Activated CD4-positive, alpha-beta T cell treated with anti-CD3 and anti-CD28 coated beads, Interleukin-2, Interleukin-4, amounts not matched to agents 100 ng/mL and 50 ng/mL, durations not matched to agents 16 hours and 8 hours (primary cell): ENCODE measurements at places on chromosomes 2 and 18.

DNA sequence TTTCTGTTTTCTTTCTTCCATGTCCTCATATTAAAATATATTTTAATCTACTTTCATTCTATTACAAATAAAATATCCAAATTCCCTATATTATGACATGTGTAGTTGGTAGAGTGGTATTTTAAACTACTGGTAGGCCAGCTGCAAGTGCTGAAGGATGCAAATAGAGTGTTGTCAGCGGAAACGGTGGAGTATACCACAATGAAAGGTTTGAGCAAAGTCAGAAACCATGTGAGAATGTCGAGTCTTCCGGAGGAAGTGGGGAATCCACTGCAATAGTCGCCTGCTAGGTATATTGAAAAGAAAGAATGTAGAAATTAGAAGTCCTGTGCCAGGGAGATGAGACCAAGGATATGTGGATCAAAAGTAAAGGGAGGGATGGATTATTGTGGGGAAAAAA, 373.9 kb downstream of the DSEL start:
- no peak for DNase-seq

GRCh38 chr2:2824588-2824987, 493.5 kb upstream of the MYT1L start:
- no peak for DNase-seq

DNA sequence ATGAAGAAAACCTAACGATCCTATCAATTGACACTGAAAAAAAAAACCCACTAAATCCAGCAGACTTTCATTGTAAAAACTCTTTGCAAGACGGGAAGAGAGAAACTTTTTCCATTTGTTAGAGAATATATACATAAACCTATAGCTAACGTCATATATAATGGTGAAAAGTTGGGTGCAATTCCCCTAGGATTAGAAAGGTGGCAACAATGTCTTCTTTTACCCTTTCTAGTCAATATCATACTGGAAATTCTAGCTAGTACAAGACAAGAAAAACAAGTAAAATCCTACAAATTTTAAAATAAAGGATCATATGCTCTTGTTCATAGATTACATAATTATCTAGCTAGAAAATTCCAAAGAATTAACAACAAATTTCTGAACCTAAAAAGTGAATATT, 1596.5 kb upstream of the LRRTM1 start:
- DNase-seq = no peak

GRCh38 chr18:6798896-6799295, 69.4 kb downstream of the ARHGAP28 start:
- no peak for DNase-seq

DNA sequence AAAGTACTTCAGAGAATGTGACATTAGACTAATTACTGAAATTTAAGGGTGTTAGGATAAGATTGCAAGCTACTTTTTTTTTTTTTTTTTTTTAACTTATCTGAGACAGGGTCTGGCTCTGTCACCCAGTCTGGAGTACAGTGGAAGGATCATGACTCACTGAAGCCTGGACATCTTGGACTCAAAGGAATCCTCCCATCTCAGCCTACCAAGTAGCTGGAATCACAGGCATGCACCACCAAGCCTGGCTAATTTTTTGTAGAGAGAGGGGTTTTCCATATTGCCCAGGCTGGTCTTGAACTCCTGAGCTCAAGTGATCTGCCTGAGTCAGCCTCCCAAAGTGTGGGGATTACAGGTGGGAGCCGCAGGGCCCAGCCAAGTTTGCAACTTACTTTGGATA, 1246.0 kb upstream of the ZEB2 start:
- DNase-seq = no peak

- no peak for DNase-seq
Observed at GRCh38 chr18:50866765-50867164, 12.2 kb upstream of the ME2 start.

- no peak for DNase-seq
Observed at GRCh38 chr2:216710551-216711301, 15.4 kb upstream of the IGFBP5 start.

GRCh38 chr2:42721898-42722297, 42.0 kb downstream of the OXER1 start:
- no peak for DNase-seq

DNA sequence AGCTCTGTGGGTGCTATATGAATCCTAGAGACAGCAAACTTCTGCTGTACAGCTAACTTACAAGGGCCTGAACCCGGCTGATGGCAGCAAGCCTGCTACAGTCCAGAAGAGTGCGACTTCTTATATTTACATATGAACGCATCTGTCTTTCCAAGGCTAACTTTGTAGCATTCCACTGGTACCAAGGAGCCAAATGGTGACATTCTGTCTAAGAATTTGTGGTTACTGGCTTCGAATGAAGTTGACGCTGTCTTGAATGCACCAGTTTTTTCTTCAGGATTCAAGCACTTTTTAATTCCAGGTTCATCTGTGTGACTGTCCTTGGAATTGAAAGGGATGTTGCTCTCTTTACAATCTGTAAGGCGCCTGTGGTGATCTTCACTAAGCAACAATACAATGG, 42.4 kb downstream of the THUMPD2 start:
- DNase-seq = no peak

- DNase-seq = no peak
Observed at GRCh38 chr2:26150243-26150642, 22.6 kb upstream of the GAREM2 start.

- DNase-seq = no peak
Observed at GRCh38 chr18:71443706-71444480, 1100.2 kb downstream of the CBLN2 start.

DNA sequence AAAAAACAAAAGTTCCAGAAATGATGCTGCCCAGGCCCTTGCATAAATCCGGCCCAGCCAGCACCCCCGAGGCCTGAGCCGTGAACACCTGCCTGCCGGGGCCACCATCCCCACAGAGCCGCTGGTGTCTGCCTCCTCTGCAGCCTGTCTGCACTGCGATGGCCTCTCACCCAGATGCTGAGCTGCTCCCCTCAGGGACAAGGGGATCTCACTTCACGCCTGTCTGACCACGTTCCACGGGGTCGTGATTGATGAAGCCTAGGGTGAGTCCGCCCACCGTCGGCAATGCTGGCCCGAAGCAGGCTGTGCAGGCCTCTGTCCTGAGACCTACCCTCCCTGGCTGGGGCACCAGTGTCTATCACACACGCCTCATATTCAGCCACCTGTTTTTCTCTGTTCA, 444.2 kb downstream of the EIPR1 start:
- no peak for DNase-seq

DNA sequence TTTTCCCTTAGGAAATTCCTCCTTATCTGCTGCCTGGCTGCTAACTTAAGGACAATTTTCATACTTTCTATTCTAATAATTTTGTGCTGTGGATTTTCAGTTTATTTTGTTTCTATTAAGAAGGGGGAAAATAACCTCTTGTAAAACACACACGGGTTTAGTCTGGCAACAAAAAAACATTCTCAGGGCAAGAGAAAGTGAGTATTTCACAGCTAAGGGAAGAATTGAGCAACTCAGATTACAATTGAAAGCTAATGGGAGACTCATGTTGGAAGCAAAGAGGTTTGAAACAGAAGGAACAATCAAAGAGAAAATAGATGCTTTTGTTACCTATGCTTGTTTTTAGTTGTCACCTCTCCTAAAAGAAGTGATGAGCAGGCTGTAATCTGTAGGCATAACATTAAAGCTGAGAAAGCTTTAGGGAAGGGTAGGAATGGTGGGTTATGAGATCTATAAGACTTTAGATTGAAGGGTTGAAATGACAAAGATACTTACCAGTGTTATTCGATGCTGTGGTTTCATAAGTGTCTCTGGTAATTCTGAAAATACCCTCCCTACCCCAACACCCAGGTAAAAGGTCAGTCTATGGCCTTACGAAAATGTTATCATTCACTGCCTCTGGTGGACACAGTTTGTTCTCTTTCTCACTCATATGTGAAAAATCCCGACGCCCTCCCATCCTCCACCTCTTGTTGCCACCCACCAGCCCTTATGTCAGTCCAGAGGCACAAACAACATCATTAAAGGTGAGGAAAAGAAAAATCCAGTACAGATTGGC, 510.9 kb downstream of the TXNL1 start:
- DNase-seq = no peak

- no peak for DNase-seq
Observed at GRCh38 chr2:199777315-199777714, 73.7 kb downstream of the FTCDNL1 start.

DNA sequence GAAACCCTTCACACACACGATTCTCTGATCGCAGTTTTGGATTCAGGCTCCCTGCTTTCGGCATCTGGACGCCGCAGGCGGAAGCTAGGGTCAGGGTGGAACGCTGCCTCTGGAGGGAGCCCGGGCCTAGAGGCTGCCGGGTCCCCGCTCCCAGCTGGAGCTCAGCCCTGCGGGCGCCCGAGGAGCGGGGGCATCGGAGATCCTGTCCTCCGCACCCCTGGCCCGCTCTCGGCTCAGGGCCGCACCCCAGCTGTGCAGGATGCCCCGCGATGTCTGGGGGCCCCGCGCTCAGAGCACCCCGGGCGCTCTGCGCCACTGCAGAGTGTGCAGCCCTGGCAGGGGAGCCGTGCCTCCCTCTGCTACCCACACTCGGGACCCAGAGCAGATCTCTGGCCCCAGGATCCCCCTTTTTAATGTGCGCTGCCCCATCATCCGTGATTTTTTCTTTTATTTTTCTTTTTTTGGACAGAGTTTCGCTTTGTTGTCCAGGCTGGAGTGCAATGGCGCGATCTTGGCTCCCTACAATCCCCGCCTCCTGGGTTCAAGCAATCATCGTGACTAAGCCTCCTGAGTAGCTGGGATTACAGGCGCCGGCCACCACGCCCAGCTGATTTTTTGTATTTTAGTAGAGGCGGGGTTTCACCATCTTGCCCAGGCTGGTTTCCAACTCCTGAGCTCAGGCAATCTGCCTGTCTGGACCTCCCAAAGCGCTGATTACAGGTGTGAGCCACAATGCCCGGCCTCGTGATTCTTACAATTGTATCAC, 54.8 kb upstream of the TUBA3E start:
- DNase-seq = no peak

DNA sequence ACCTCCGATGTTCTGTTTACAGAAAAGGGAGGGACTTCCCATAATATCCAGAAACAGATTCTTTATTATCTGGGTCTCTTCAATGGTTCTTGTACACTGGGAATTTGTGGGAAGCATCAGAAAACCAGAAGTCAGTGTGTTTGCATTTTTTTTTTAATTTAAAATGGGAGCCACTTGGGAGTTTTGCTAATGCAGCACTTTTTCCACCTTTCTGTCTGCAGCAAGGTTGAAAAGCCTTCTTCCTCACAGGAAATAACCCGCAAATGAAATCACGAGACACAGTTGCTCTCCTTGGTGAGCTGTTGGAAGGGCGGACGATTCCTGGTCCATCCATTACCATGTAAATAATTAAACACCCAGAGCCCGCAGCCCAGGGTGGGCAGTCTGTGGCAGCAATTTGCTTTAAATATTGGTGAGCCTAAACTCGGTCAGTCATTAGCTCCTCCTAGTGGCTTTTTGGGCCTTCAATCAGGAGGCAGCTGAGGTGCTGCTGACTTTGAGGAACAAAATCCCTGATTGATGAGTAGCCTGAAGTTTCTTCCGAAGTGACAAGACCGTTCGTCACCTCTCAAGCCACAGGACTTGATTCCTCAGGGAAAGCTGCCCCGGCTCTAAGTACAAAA, 471.5 kb downstream of the EPHA4 start:
- DNase-seq = no peak

GRCh38 chr2:108803045-108803736, 16.6 kb downstream of the CCDC138 start:
- DNase-seq = no peak

- DNase-seq = peak; percentile 25
Observed at GRCh38 chr2:13522917-13523821, 806.4 kb downstream of the TRIB2 start.

GRCh38 chr2:146659976-146660375, 1184.9 kb upstream of the ACVR2A start:
- no peak for DNase-seq

DNA sequence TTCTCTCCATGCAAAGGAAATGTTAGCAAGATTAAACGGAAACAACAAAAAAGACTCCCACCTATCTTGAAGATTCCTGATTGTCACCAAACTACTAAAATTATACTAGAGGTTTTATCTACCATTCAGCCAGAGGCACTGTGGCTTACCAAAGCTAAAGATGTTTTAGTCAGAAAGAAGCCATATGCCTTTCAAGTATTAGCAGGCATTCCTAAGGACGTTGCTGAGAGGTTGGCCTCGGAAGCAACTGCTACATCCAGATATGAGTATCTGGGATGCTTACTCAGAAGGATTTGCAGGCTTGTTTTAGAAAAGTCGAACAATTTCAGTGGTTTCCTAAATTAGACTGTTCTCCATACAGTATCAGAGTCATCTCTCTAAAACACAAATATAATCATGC, 88.3 kb upstream of the UBE2E3 start:
- no peak for DNase-seq

GRCh38 chr2:239668651-239669050, 267.8 kb upstream of the HDAC4 start:
- no peak for DNase-seq

DNA sequence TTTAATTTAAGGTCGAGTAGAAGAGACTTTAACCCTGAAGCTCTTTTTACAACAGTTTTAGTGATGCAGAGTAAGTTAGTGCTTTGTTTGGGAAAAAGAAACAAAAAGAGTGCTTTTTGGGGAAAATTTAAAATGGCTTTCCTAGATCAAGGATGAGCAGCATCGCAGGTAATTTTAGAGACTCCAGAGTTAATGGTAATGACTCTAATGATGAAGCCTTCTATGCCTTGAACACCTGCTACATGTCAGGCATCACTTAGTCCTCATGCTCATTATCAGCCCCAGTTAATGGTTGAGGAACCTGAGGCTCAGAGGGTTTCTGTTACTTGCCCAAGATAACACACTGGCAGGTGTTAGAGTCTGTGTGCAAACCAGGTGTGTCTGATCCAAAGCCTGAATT, 167.8 kb downstream of the ACOXL start:
- DNase-seq = no peak

- DNase-seq = no peak
Observed at GRCh38 chr2:157748371-157749142, 119.9 kb upstream of the ACVR1C start.
